Fibroblast of skin of left biceps (primary cell): ENCODE measurements at places on chromosomes 2 and 18.

DNA sequence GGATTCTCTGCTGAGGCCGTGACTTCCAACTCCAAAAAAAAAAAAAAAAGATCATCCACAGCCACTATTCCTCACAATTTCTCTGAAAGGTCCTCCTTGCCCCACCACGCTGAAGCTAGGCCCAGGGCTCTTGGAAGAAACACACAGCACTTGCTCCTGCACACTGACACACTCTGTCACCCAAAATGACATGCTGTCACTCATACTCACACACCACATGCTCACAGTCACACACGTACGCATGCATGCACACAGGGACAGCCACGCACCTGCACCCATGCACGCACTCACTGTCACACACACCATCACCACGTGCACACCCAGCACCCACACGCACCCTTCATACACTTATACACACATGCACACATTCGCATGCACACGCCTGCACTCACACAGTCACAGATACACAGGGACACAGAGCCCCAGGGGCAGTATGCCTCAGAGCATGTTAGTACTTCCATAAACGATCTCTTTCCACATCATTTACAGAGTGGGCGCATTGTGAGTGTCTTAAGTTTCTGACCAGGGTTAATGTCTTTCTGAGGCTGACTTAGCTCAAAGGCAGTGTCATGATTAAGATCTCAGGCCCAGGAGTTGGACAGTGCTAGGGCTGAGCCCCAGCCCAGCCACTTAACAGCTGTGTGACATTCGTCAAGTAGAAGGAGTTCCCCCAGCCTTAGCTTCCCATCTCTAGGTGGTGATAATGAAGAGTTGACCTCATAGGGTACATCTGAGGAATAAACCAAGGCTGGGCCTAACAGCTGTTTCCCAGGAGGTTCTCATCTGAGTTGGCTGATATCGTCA, 93.4 kb downstream of the GLI2 start:
- no peak for DNase-seq

- no peak for DNase-seq
Measured at GRCh38 chr2:33129263-33130053, 182.7 kb downstream of the LTBP1 start.

DNA sequence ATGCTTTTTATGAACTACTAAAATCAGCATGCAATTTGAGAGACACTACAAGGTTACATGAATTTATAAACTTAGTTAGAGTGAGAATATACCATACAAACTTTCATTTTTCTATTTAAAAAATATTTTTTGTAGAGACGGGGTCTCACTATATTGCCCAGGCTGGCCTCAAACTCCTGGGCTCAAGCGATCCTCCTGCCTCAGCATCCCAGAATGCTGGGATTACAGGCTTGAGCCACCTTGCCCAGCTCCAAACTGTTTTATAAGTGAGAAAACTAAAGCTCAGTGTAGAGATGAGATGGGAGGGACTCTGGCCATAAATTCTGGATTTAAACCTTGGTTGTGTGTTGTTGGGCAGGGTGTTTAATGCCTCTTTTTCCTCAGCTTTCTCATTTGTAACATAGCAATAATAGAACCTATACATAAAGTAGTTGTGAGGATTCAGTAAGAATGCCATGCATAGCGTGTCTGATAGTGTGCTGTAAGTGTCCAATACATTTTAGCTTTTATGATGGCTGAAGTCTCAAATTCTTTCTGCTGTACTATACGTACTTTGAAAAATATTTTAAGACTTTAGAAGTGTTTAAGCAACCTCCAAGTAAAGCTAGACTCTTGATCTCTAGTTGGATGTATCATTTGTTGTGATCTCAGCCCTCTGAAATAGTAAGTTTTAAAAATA, 9.7 kb downstream of the CAB39 start:
- DNase-seq, result no peak

GRCh38 chr2:177393203-177393755, 706 bp downstream of the AGPS start:
- no peak for DNase-seq

GRCh38 chr18:66587430-66587829, 16.5 kb downstream of the CDH19 start:
- DNase-seq, result no peak

DNA sequence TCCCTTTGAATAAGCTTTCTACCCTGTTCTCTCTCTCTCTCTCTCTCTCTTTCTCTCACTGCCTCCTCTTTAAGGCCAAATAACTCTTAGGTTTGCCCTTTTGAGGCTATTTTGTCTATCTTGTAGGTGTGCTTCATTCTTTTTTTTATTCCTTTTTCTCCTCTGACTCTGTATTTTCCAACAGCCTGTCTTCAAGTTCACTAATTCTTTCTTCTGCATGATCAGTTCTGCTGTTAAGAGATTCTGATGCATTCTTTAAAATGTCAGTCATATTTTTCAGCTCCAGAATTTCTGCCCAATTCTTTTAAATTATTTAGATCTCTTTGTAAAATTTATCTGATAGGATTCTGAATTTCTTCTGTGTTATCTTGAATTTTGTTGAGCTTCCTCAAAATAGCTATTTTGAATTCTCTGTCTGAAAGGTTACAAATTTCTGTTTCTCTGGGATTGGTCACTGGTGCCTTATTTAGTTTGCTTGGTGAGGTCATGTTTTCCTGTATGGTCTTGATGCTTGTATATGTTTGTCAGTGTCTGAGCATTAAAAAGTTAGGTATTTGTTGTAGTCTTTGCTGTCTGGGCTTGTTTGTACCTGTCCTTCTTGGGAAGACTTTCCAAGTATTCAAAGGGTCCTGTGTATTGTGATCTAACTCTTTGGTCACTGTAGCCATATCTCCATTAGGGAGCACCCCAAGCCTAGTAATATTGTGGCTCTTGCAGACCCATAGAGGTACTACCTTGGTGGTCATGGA, 35.4 kb upstream of the DYNC1I2 start:
- DNase-seq, result no peak

GRCh38 chr2:42327125-42327524, 33.9 kb downstream of the COX7A2L start:
- DNase-seq, result no peak

- DNase-seq, result peak; percentile 83
Measured at GRCh38 chr18:58241877-58242276, 197.9 kb downstream of the NEDD4L start.

DNA sequence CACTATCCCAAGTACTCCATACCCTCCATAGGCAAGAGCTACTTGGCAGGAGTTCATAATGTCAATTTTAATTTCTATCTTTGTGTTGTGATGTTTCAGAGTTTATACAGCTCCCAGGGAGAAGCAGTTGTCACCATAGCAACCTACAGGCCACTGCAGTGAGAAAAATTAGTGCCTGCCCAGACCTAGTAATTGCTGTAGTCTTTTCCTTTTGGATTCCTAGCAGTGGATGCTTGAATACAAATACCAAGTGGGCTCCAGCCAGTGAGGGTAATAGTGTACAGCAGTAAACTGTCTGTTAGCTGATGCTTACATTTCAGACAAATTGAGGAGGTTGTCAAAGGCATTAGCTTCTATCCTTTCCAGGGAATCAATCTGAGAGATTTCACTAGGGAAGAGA, 26.7 kb downstream of the LHCGR start:
- DNase-seq, result no peak

- peak; percentile 43 for DNase-seq
Measured at GRCh38 chr2:12824351-12824777, 107.6 kb downstream of the TRIB2 start.

DNA sequence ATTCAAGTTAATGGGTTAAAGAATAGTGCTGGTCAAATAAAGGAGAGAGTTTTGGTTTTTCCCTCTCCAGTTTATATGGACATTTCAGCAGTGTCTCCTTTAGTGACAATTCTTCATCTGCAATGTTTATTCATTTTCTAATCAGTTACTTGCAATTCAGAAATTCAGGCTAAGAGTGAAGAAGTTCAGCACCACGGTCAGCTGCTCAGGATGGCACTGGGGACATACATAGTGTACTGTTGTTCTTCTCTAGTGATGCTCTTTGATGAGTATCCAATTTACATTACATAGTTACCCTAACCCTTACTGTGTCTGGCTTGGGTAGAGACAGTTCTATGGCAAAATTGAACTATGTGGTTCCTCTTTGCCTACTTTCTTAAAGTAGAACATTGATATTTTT, 412.7 kb downstream of the CNTNAP5 start:
- no peak for DNase-seq

- DNase-seq, result no peak
Measured at GRCh38 chr18:66735933-66736332, 132.0 kb upstream of the CDH19 start.

- DNase-seq, result no peak
Measured at GRCh38 chr2:131058214-131058843, 34.9 kb downstream of the FAM168B start.

GRCh38 chr2:186093174-186093573, 354.6 kb downstream of the FSIP2 start:
- DNase-seq, result no peak

GRCh38 chr18:52970686-52971085, 630.7 kb downstream of the DCC start:
- DNase-seq, result no peak

DNA sequence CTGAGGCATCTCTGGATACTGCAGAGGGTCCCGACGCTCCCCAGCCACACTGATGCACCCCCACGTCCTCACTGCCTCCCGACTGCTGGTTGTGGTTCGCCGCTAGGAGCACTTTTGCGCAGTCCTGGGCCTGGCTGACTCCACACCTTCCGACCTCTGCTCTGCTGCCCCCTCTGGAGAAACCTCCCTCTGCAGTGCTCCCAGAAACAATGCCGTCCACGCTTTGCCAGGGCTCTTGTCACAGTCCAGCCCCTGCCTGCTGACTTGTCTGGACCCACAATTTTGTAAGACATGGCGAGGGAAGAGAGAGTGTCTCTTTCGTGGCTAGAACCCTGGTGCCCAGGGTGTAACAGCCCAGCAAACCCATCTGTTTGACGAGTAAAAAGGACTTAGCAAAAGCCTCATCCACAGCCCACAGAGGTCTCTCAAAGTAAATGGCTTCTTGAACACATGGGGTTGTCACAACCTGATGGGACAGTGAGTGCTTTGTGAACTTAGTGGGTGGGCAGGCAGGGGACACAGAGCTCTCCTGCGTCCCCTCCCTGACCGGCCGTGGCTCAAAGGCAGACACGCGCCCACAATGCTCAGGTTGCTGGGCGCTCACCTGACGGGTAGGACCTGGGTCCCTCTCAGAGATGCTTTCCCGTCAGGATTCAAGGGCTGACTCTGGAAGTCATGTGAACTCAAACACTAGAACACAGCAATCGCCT, 4.0 kb downstream of the COPS9 start:
- DNase-seq, result no peak

DNA sequence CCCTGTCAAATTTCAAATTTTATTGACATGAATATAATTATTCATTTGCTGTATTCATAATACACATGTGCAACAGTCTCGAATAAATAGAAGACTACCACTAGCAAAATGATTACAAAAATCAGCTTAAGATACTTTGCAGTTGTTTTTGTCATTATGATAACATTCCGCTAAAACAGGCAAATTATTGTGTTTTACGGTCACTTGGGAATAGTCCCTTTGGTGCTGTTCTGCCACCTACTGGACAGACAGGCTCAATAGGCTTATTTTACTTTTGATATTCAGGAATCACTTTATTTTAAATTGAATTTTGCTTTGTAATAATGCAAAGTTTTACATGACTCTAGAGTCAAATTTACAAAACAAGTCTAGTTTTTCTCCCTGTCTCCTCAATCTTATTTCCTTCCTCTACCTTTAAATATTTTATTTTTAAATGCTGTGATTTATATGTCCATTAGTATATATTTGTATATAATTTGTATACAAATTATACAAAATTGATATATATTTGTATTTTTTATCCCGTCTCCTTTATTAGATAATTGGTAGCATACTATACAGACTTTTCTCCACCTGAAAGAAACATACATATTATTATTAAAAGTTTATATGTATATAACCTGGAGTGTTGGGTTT, 456.3 kb downstream of the DLGAP1 start:
- no peak for DNase-seq

GRCh38 chr2:4882421-4882820, 809.8 kb upstream of the SOX11 start:
- DNase-seq, result no peak

DNA sequence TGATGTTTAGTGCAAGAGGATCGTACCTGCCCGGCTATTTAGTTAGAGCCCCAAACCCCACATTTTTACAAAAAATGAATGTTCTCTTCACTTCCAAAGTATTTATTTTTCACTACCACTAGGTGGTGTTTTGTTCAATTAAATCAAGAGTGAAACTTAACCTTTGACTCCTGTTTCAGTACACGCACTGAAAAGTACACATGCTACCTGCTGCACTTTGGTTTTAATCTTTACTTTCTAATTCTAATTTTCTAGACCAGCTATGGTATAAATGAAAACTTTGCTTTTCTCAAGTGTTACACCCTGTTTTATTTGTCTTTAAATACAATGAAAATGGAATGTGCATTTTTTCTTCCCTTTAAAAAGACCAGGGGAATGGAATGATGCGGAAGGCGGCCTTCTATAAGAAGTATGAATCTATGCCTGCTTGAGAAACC, 31.4 kb upstream of the CHN1 start:
- no peak for DNase-seq

DNA sequence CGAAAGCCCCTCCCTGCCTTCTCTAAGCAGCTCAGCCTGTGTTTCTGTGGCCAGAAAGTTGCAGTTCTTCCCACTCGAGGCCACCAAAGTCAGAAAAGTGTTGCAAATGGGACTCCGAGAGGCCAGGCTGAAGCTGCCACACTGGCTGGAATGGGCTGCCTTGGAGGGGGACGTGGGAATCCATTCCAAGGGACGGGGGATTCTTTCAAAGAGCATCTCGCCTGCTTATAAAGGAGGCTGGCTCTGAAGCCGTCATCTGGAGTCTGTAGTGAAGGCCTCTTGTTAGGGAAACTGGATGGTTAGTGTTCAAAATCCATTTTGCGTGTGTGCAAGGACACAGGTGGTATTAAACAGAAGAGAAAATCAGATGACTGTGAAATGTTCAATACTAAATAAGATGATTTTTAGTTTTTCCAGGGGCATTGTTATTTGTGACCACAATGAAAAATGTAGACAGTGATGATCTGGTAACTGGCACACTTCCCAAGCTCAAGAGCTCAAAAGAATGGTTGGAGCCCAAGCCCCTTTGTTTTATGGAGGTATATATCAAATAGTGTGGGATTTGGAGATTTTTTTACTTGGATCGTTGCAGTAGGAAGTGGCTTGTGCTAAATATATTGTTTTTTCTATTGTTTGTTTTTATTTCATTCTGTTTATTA, 782 bp downstream of the FAM228B start:
- peak; percentile 13 for DNase-seq

DNA sequence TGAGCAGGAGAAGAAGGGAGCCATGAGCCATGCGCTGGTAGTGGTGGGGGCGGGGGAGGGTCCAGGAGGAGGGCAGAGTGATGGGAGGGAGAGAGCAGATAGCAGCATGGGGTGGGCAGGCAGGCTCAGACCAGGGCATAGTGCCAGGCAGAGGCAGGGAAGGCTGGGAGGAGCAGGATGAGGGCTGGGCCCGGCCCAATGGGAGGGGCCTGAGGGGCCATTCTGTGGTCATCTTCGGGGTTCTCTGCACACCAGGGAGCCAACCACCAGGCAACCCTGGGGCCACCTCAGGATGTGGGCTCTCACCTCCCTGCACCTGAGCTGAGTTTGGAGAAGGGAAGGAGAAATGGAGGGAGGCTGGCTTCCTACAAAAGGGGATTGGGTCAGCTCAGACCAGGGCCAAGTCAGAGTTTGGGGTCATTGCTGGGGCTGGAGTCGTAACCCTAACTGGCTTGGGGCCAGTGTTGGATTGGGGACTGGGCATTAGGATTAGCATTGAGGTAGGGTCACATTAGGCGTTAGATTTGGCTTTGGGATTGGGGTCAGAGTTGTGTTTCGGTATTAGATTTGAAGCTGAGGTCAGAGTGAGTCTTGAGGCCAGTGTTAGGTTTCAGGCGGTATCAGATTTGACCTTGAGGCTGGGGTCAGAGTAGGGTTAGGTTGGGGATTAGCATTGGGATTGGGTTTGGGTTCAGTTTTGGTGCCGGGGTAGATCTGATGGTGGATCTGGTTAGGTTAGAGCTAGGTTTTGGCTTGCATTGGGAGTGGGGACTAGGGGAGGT, 11.2 kb downstream of the VIL1 start:
- no peak for DNase-seq
